ENCODE measurements at places on chromosomes 6 and 20.

DNA sequence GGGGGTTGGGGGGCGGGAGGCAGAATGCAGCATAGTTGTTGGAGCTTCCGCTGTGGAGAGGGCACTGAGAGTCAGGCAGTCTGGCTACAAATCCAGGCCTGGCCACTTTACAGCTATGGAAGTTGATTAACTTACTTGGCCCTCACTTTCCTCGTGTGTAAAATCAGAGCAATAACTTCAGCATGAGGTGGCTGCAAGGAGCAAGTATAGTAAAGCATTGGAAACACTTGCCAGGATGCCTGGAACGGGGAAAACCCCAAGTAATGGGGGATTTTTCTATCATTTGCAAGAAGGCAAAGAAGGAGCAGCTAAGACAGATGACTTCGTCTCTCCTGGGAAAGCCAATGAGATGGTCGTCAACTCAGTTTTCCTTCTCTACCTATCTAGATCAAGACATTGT is 35.8 kb downstream of the AGPAT4 start:
- H3K36me3 ChIP-seq, result no peaks in the 10 kb centered on the region
- no peak overlapping the region for H3K27ac ChIP-seq
- H3K27me3 ChIP-seq, result no peaks in the 10 kb centered on the region
- no peak overlapping the region for H3K4me3 ChIP-seq
- H3K4me1 ChIP-seq, result no peaks in the 10 kb centered on the region
- DNase-seq, result no peak

DNA sequence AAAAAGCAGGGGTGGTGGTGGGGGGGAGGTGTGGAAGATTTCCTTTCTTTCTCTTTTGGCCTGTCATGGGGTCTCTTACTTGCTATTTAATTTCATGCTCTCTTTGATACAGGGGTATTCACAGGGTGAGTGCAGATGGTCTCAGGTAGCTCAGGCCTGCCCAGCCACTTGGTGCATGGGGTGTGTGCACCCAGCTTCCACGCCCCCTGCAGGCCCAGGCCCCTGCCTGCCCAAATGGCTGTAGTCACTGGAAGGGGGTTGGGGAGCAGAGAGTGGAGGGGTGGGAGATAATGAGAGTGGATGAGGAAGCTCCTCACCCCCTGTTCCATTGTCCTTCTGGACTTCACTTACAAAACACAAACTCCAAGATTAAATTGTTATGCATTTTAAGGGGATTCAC is 133.6 kb upstream of the SGK1 start:
- H3K4me1 ChIP-seq, result peaks cover 24% of the 10 kb centered on the region
- no peaks in the 10 kb centered on the region for H3K36me3 ChIP-seq
- H3K27me3 ChIP-seq, result no peaks in the 10 kb centered on the region
- H3K27ac ChIP-seq, result no peak overlapping the region

DNA sequence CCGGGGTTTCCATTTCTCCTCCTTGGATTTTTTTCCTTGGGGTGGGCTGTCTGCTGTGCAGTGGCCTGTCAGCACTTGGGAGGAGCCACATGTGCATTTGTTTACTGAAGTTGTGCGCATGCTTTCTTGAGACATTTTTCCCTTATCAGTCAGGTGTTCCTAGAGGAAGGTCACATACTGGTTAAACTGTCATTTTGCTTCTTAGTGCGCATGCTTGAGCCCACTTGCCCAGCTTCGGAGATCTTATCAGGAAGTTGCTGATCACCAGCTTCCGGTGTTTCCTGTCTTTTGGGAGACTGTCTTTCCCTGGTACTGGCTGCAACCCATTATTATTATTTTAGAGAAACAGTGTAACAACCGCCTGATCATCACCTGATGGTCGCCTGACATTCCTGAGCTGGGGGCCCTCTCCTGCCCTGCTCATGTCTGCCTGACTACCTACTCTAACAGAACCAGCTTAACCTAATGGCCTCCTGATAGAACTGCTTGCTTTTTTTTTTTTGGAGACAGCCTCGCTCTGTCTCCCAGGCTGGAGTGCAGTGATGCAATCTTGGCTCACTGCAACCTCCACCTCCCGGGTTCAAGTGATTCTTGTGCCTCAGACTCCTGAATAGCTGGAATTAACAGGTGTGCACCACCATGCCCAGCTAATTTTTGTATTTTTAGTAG is 378 bp upstream of the ERVFRD-1 start:
- H3K4me1 ChIP-seq, result peaks cover 20% of the 10 kb centered on the region
- no peak overlapping the region for H3K4me3 ChIP-seq
- no peaks in the 10 kb centered on the region for H3K36me3 ChIP-seq
- H3K27me3 ChIP-seq, result no peaks in the 10 kb centered on the region
- DNase-seq, result peak; percentile 80
- H3K27ac ChIP-seq, result peak overlapping the region; percentile 16

DNA sequence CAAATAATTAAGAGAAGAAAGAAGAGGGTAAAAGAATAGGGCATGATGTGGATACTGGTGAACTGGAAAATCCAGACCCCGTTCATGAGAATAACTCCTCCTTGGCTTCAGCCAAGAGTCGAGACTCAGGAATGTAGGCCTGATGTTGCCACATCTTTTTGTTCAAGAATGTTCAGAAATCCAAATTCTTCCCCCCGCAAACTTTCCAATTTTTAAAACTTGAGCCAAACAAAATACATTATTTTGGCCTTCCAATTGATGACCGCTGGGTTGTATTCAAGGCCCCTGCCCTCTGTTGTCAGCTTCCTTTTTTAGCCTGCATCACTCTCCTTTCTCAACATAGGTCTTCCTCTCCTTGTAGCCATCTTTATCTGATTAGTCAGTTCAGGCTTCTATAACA is 106.1 kb downstream of the TNFAIP3 start:
- no peaks in the 10 kb centered on the region for H3K27me3 ChIP-seq
- DNase-seq, result no peak
- no peak overlapping the region for H3K27ac ChIP-seq

- no peak overlapping the region for H3K27ac ChIP-seq
- no peak for DNase-seq
- no peak overlapping the region for H3K4me3 ChIP-seq
- no peaks in the 10 kb centered on the region for H3K36me3 ChIP-seq
- H3K4me1 ChIP-seq, result no peaks in the 10 kb centered on the region
These were observed 89.0 kb downstream of the EDN1 start for GRCh38 chr6:12379181-12379580.

- H3K27me3 ChIP-seq, result no peaks in the 10 kb centered on the region
- no peak overlapping the region for H3K4me3 ChIP-seq
- H3K36me3 ChIP-seq, result no peaks in the 10 kb centered on the region
- H3K27ac ChIP-seq, result no peak overlapping the region
- no peak for DNase-seq
- no peaks in the 10 kb centered on the region for H3K4me1 ChIP-seq
These were observed 82.9 kb upstream of the RNF217 start for GRCh38 chr6:124879110-124879991.

- H3K27ac ChIP-seq, result no peak overlapping the region
- no peaks in the 10 kb centered on the region for H3K36me3 ChIP-seq
These were observed 92.7 kb upstream of the AFDN start for GRCh38 chr6:167733740-167734661.

DNA sequence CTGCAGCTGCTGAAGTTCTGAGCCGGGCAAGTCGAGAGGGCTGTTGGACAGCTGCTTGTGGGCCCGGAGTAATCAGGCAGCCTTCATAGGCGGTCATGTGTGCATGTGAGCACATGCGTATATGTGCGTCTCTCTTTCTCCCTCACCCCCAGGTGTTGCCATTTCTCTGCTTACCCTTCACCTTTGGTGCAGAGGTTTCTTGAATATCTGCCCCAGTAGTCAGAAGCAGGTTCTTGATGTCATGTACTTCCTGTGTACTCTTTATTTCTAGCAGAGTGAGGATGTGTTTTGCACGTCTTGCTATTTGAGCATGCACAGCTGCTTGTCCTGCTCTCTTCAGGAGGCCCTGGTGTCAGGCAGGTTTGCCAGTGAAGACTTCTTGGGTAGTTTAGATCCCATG is 21.2 kb upstream of the MAPK13 start:
- H3K4me1 ChIP-seq, result no peaks in the 10 kb centered on the region
- no peak overlapping the region for H3K27ac ChIP-seq
- H3K36me3 ChIP-seq, result no peaks in the 10 kb centered on the region
- no peak overlapping the region for H3K4me3 ChIP-seq

Data from Caco-2 (cell line).